ENCODE measurements at places on chromosomes 3 and 15.

DNA sequence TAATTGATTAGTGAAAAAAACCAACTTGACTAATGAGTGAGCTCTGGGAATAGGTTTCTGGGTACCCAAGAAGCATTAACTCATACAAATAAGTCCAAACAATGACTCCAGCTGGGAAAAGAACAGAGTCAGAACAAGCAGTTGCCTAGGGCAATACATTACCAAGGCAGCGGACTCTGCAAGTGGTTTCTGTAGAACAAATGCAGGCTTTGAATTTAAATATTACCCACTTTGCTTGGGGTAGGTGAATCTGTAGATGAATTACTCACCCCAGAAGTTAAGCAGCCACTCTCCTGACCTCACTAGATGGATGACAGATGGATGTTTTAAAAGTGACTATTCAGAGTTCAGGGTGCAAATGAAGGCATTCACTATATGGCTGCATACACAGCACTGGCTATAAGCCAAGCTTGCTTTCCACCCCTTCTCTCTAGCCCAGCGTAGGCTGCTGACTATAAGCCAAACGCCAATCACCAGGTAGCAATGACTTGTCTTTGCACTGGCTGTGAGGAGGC lies 73.1 kb upstream of the BHLHE40 start:
- DNase-seq: peak; percentile 22

- DNase-seq: no peak
Measured at GRCh38 chr3:169759256-169759655, 5.6 kb downstream of the TERC start.

GRCh38 chr3:177835008-177835407 lies 637.7 kb upstream of the TBL1XR1 start:
- peak; percentile 92 for DNase-seq

DNA sequence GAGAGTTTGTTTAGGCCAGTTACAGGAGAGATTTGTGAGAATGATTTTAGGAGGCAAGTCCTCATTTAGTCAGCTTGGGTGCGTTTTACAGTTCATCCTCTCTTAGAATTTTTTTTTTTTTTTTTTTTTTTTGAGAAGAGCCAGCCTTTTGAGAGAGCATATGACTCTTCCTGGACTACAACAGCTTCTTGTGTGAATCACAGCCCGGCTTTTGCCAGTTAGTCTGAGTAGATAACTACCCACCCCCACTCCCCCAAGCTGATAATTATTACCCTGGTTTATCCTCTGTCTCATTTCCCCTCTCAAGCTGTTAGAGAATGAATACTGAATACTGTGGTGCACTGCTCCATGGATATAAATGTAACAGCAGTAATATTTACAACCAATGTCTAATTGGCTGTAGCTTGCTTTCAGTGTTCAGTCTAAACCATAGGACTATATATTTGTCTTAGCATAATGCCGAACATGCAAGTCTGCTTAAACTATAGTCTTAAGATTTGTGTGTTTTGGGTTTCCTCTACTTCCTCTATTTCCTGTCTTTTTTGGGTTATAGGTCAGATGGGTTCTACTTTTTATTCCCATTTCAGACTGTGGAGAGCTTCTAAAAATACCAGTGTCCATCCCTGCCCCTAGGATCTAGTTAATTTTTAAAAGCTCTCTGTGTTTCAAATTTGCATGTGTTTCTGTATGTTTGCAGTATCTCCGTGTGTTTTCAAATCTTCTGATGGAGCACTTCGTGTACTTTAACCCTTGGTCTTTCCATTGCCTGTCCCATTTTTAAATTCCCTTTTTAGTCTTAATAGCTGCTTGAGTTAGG lies 8.0 kb downstream of the CHD2 start:
- DNase-seq: peak; percentile 93

DNA sequence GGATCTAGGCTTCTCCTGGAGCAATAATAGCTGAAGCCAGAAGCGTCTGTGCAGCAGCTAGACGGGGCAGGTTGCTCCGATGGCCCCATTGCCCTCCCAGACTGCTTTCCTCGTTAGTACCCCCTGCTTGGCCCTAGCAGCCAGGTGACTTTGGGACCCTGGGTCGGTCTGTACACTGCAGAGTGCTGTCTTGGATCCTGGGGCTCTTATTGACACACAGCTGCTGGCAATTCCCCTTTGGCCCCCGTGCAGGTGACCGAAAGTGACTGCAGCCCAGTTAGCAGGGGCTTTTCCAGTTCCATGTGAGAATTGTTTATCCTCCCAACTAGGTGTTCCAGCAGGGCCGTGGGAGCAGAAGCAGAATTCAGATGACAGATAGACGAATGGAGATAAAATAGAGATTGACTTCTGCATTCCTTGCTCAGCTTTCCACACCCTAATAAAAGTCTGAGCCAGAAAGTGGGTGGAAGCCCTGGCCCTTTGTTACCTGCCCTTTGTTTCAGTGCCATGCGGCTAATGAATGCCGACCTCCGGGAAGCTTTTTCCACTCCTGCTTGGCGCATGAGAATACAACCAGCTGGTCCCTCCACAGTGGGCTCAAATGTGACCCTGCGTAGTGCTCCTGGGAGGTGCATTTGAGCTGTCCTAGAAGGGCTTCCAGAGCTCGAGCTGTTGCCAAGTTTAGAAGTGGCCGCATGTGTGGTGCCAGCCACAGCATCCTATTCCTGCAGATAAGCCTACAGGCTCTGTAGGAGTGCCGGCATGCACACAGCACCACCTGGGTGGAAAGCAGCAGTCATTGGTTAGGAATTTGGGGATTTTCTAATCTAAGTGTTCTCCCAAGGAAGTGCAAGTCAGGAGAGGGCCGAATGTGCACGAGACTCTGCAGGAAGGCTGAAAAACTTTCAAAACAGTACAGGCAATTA lies 94.4 kb downstream of the SLCO3A1 start:
- DNase-seq: peak; percentile 73

DNA sequence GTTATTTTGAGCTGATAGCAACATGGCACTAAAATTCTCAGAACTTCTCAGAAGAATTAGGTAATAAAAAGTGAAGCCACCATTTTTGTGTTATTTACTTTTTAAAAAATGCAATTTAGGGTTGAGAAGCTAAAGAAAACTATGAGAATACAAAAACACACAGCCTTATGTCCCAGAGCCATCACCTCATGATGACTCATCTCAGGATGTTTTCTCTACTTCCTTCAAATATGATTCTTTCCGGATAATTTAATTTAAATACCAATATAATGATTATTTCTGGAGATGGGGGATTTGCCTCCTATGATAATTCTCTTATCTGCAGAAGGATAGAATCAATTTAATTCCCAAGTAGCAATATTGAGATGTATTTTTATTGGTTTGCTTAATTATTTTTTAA lies 105.6 kb upstream of the BFSP2 start:
- no peak for DNase-seq

DNA sequence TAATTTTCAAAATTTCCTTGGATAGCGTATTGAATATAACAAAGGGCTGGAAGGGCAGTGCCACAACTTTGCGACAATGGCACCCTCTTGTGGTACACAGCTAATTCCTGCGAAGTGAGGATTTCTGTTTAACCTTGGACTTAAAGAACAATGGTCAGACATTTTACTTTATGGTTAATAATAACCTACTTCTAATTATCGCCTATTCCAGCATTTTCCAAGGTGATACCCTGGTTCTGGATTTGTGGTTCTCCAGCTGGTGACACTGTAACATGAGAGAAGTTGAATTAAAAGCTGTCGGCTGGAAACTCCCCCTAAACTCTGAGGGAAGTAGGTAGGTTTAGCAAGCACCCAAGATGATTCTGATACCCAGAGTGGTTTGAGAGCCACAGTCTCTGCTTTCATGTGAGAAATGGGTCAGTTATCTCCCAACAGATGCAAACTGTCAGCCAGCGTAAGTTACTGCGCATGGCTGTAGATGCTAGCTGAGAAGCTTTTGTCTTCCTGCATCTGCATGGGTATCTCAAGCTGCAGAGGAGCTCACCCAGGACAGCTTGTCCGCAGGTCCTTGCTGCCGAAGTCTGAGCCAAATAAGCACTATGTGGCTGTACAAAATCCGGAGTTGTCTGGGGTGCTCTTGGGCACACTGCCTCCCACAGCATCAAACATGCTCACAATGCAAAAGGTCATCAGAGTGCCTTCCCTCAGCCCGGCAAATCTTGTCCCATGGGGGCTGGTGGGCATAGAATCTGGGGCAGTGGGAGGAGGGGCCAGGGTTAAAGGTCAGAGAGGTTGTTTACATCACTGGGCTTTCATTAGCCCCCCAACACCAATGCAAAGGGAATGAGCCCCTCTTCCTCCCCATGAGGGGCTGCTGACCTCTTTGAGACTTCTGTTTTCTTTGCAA lies 6.6 kb upstream of the CHSY1 start:
- DNase-seq: peak; percentile 89

DNA sequence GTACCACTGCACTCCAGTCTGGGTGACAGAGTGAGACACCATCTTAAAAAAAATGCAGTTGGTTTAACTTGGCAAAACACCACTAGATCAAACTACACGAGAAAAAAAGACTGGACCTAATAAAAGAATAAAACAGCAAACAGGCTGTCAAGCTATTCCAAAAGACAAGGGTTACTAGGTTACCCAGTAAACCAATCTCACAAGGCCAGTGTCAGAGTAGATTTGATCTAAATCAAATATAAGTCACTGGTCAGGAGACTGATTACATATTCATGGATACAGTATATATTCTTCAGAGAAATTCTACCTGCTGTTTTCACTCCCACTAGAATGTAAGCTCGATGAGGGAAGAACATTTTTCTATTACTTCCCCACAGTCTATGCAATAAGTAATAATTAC lies 2.5 kb upstream of the GANC start:
- DNase-seq: no peak

- DNase-seq: no peak
Measured at GRCh38 chr3:172146349-172146748, 107.0 kb downstream of the FNDC3B start.

All from fibroblast of the aortic adventitia (primary cell).